Right hindlimb (tissue), 1 donor: ENCODE measurements at places on chromosomes 1 and 21.
A peak's percentile ranks its signal among the peaks of the same experiment; 100 is the strongest.

DNA sequence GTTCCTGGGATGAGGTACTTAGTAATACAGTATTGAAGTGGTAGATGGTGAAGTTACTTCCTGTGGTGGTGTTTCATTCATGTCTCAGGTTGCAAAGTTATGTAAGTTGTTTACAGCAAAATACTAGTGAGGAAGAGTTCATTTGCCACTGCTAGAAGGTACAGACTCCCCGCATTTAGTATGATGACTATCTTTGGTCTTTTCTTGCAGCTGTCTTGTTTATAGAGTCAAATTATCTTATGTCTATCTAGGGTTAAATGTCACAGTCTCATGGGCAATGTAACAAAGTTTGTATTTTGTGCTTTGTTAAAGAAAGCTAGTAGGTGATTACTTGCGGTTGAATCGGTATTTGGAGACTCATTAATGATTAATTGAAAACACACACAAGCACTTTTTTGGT, 50.2 kb downstream of the LRRC8D start:
- DNase-seq: no peak

- no peak for DNase-seq
Measured at GRCh38 chr1:216055004-216055403, 368.2 kb downstream of the USH2A start.

- no peak for DNase-seq
Measured at GRCh38 chr1:156257711-156258110, 9.9 kb upstream of the PAQR6 start.

- DNase-seq: no peak
Measured at GRCh38 chr1:221118176-221118937, 239.1 kb downstream of the HLX start.

- DNase-seq: no peak
Measured at GRCh38 chr1:211198111-211198510, 61.1 kb upstream of the RCOR3 start.

DNA sequence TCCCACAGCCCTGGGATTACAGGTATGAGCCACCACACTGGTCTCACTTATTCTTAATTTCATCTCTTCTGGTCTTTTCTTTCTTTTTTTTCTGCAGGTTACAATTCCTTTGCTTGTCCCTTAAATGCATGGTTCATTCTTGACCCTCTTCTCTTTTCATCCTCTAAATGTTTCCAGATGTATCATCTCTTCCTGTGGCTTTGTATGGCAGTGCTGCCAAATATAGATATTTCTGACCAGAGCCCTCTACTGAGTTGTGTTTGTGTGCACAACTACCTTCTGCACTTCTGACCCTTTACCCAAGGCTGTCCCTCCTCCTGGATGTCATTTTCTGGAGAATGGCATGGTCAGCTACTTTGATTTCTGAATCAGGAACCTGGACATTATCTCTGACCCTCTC, 32.5 kb downstream of the OLFML3 start:
- DNase-seq: no peak

GRCh38 chr1:226424221-226425003, 16.5 kb upstream of the PARP1 start:
- peak; percentile 41 for DNase-seq

GRCh38 chr1:46682064-46682463, 10.4 kb downstream of the TEX38 start:
- no peak for DNase-seq

GRCh38 chr1:149997585-149998262, 12.8 kb downstream of the OTUD7B start:
- no peak for DNase-seq

DNA sequence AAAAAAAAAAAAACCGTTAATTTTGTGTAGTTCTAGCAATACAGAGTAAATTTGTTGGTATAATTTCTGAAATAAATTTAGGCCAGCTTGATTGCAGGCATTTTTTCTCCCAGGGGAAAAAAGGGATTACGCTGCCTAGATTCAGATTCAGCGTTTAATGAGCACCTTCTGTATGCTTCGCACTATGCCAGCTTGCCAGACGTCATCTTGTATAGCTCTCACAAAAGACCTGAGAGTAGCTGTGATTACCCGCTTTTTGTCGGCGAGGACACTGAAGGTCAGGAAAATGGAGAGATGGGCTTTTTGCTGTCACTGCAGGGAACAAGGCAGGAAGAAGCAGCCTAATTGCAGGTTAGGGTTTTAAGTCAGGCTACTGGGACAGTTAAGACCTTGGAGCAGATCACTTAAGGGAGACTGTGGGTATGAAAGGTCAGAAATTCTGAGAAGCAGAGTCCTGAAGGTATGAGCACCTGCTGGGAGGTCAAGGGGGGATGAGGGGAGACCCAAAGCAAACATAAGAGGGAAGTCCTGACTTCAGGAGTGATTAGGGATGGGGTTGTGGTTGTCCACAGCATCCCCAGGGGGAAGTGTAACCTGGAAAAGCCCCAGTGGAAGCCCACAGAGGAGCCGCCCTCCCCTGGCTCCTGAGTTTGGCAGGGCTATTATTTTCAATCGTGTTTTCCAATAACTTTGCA, 39.0 kb downstream of the TMCC2 start:
- no peak for DNase-seq

GRCh38 chr1:56654126-56654923, 9.2 kb downstream of the PRKAA2 start:
- no peak for DNase-seq

GRCh38 chr1:218739426-218739825, 394.3 kb downstream of the TGFB2 start:
- peak; percentile 33 for DNase-seq

GRCh38 chr1:39789571-39790110, 976 bp upstream of the BMP8B start:
- DNase-seq: no peak

DNA sequence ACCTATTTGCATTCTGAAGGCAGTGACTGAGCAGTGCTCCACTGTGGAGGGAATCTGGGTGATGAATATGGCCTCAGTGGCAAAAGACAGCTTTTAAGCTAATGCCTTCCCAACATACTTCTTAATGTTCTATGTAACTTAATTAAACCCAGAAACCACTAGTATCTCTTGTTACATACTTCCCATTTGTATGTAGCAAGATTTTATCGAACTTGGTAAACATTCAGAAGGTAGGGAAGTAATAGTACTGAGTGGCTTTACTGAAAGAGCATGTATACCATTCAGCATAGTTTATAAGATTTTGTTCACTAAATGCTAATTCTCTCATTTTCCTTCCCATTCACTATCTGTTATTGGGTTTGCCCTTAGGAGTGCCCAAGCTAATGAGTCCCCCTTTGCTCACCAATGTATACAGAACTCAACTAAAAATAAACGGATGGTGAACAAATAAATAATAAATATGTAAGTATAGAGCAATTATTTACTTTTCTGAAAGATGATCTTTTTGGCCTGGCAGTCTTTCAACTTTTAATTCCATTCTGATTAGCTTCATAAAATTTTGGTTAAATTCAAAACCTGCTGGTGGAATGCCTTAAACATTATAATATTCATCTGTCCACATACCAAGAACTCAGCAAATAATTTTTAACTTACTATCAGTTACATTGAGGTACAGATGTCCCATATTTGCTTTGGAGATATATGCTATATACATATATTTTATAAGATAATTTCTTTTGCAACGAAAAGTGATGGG, 204.4 kb downstream of the APP start:
- no peak for DNase-seq

DNA sequence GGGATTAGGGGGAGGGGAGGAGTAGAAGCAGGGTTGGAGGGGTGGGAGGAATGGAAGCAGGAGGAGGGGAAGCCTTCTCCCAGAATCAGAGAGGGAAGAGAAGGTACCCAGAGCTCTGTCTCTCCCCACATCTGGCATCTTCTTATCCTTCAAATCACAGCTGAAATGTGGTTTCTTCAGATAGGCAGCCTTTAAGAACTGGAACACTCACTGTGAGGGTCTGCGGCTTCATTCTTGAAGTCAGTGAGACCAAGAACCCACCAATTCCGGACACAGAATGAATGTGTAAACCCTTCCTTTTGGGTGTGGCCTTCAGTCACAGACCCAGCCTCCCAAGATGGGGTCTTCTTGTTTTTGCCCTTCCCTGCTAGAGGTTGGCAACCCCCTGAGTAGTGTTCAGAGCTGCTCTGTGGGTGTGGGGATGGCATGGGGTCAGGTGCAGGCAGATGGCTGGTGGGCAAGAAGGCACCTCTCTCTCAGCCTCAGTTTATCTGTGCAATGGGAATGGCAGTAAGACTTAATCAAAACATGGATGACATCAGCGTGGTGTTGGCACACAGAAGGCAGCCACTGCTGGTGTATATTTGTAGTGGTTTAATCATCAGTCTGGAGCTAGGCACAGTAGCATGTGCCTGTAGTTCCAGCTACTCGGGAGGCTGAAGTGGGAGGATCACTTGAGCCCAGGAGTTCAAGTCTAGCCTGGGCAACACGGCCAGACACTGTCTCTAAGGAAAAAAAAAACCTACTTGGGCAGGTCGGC, 7.2 kb downstream of the FAAH start:
- DNase-seq: no peak

- no peak for DNase-seq
Measured at GRCh38 chr1:30789388-30790255, 32.0 kb upstream of the LAPTM5 start.

GRCh38 chr1:233442026-233442780, 114.7 kb downstream of the MAP3K21 start:
- DNase-seq: no peak

GRCh38 chr1:183783767-183784637, 20.9 kb upstream of the RGL1 start:
- DNase-seq: peak; percentile 91

DNA sequence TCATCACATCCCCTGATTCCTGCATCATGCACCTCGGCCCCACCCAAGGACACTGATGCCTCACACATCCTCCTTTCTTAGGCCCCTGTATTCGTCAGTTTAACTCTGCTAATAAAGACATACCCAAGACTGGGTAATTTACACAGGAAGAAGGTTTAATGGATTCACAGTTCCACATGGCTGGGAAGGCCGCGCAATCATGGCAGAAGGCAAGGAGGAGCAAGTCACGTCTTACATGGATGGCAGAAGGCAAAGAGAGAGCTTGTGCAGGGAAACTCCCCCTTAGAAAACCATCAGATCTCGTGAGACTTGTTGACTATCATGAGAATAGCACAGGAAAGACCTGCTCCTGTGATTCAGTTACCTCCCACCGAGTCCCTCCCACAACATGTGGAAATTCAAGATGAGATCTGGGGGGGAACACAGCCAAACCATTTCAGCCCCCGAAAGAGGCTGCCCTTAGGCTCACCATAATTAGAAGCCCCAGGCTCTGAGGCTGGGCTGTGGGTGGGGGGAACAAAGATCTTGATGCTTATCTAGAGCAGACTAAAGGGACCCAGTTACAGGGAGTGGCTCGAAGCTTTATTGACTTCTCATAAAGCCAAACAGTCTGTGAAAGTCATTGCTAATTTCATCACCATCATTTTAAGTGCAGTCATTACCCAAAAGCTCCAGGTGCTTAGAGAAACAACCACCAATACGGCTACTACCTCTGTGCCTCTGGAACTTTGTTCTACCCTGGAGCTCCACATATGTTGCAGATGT, 181.5 kb downstream of the MATN1 start:
- no peak for DNase-seq

GRCh38 chr1:79791488-79792218, 785.1 kb upstream of the ADGRL4 start:
- no peak for DNase-seq

DNA sequence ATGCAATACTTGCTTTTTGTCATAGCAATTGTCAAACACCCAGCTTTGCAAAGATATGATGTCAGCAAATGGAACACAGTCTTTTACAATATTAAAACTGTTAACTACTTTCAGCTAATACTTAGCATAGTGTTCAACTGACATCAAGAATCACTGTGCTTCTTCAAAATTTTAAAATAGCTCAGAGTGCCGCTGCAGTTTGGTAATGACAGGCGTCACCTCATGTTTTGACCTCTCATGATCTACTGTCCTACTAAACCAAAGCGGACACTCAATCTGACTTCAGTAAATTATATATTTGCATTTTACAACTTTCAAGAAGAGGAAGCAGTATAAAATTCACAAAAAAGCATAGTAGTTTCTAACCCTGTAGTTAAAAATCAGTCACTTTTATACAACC, 2.0 kb downstream of the FMO1 start:
- no peak for DNase-seq
